Esophagus squamous epithelium (tissue), 5 donors: ENCODE measurements at places on chromosomes 16 and 17.

- peaks cover 8% of the 10 kb centered on the region for H3K4me1 ChIP-seq
- H3K36me3 ChIP-seq, result no peaks in the 10 kb centered on the region
- H3K27ac ChIP-seq, result no peak overlapping the region
- no peak overlapping the region for H3K4me3 ChIP-seq
- DNase-seq, result no peak
Measured at GRCh38 chr16:21156767-21157467, 1.6 kb upstream of the LDAF1 start.

DNA sequence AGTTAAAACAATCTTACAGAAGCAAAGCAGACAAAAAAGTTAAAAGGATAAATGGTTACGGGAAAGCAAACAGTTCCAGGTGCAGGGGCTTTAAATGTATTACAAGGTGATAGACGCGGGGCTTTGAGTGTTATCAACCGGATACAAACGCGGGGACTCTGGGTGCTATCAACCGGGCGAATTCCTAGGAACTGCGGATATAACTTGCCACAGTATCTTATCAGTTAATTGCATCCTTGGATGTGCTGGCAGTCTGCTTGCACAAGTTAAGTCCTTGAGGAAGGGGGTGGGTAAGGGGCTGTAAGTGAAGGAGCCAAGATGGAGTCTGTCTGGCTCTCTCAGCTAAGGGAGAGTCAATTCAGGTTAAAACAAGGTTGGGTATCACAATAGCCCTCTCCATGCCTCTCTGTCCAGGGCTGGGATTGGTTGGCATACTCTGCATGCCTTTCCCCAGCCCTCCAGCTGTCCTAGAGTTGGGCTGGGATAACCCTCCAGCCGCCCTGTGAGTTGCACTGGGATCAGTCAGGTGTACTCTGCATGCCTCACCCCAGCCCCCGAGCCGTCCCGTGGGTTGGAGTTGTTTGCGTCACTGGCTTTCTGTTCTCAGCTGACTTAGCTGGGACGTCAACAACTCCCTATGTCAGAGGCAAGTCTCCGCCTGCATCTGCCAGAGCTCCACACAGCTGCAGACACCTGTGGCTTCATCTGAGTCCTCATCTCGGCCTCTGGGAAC lies 40.9 kb downstream of the TMEM235 start:
- no peaks in the 10 kb centered on the region for H3K36me3 ChIP-seq
- H3K4me1 ChIP-seq, result peaks cover 38% of the 10 kb centered on the region
- H3K27ac ChIP-seq, result no peak overlapping the region
- DNase-seq, result no peak

- no peak overlapping the region for H3K27ac ChIP-seq
- H3K4me1 ChIP-seq, result no peaks in the 10 kb centered on the region
- no peaks in the 10 kb centered on the region for H3K27me3 ChIP-seq
- no peak overlapping the region for H3K4me3 ChIP-seq
Measured at GRCh38 chr17:35103271-35103670, 16.4 kb downstream of the RAD51D start.

GRCh38 chr16:592518-593306 lies 2.8 kb downstream of the RAB40C start:
- no peaks in the 10 kb centered on the region for H3K27me3 ChIP-seq
- H3K27ac ChIP-seq, result peak overlapping the region; percentile 95
- peaks cover 60% of the 10 kb centered on the region for H3K4me1 ChIP-seq
- no peak for DNase-seq
- peak overlapping the region; percentile 71 for H3K4me3 ChIP-seq
- peaks cover 16% of the 10 kb centered on the region for H3K36me3 ChIP-seq

- peaks cover 100% of the 10 kb centered on the region for H3K36me3 ChIP-seq
- DNase-seq, result no peak
- H3K27me3 ChIP-seq, result no peaks in the 10 kb centered on the region
- peaks cover 14% of the 10 kb centered on the region for H3K4me1 ChIP-seq
Measured at GRCh38 chr16:46914556-46915201, 30.5 kb downstream of the GPT2 start.

GRCh38 chr16:27229891-27230470 lies 26.7 kb downstream of the KDM8 start:
- no peak overlapping the region for H3K4me3 ChIP-seq
- H3K36me3 ChIP-seq, result peaks cover 8% of the 10 kb centered on the region
- DNase-seq, result no peak
- H3K4me1 ChIP-seq, result peaks cover 17% of the 10 kb centered on the region
